CD4-positive, alpha-beta T cell treated with Interleukin-21 for 1 hour (primary cell): ENCODE measurements at places on chromosomes 7 and 10.
A peak's percentile ranks its signal among the peaks of the same experiment; 100 is the strongest.

DNA sequence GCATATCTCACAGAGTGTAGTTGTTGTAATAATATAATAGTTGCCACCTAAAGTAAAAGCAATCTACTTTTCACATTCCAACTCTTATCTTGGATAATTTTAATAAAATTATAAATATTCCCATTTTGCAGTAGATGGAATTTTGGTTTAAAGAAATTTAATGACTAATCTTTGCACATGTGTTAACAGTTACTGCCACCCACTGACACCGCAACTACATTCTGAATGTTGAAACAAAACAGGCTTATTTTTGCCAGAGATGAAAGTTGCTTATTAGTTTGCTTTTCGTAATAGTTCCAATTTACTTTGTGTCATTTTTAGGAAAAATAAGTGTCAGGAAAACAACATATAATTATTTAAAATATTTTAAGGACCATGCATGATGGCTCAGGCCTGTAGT, 557.5 kb upstream of the PCDH15 start:
- DNase-seq, result no peak

GRCh38 chr10:15461353-15462108, 90.4 kb upstream of the FAM171A1 start:
- DNase-seq, result no peak

DNA sequence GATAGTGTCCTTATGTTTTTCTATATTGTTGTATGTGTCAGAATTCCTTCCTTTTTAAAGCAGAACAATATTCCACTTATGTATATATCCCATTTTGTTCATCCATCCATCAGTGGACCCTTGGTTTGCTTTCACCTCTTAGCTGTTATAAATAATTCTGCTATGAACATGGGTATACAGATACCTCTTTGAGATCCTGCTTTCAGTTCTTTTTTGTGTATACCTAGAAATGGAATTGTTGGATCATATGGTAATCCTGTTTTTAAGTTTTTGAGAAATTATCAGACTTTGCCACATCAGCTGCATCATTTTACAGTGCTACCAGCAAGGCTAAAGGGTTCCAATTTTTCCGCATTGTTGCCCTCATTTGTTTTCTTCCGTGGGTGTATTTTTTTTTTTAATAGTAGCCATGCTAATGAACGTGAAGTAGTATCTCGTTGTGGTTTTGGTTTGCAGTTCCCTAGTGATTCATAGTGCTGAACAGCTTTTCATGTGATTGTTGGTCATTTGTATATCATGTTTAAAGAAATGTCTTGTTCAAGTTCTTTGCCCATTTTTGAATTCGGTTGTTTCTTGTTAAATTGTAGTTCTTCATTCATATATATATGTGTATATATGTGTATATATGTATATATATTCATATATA, 87.8 kb downstream of the LCOR start:
- DNase-seq, result no peak

- peak; percentile 4 for DNase-seq
These were observed 29.9 kb downstream of the ADRB1 start for GRCh38 chr10:114073395-114074186.

- no peak for DNase-seq
These were observed 598.3 kb downstream of the SUGCT start for GRCh38 chr7:40733114-40733513.

DNA sequence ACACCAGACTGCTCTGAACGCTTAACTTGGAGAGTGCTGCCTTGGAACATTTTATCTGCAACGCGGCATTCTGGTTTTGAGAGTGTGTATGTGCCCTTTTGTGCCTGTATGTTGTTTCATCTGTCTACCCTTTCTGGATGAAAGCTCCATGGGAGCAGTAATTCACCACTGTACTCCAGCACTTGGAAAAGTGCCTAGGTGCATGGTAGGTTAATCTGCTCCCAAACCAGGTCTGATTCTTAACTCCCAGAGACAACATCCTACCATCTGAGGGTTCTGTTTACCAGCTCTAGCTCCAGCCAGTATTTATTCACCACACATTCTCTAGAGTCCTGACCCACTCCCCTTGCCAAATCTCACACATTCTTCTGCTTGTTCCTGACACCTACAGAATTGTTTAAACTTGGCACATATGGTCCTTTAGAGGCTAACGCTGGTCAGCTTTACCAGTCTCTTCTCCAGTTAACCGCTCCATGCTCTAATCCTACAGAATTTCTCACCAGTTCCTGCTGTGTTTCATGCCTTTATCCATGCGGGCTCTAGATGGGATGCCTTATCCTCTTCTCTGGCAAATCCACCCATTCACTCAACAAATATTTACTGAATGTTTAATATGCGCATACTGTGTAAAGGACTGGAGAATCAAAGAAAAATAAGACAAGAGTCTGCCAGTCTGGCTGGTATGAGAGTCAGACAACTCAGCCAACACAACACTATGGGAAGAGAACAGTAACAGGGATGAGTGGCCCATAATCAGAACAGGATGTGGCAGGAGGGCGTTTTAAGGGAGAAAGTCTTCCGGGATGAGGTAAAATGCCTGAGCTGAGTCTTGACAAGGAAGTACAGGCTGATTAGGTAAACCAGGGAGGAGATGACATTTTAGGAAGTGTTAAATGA, 46.3 kb downstream of the MTPN start:
- no peak for DNase-seq

GRCh38 chr10:409408-410040, 274.3 kb downstream of the ZMYND11 start:
- no peak for DNase-seq

GRCh38 chr10:119691726-119692125, 34.1 kb upstream of the INPP5F start:
- no peak for DNase-seq

GRCh38 chr10:98098247-98098646, 36.2 kb upstream of the R3HCC1L start:
- DNase-seq, result no peak

GRCh38 chr7:97081521-97082300, 35.8 kb upstream of the SDHAF3 start:
- DNase-seq, result no peak

DNA sequence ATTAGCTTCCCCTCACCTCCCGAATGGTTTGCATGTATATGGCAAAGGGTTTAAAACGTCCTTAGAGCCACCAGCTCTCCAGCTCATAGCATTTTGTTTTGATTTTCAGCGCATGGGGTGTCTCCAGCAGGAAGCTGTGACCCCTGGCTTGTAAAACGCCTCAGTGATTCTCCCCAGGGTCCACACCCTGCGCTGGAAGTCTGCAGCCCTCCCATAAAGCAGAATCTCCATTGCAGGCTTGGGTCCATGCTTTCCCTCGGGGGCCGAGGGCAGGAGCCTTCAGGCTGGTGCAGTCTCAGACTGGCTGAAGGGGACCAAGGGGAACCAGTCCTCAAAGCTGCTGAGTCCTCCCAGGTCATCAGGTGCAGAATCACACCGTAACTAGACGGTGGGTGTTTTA, 109.7 kb downstream of the VIPR2 start:
- no peak for DNase-seq

DNA sequence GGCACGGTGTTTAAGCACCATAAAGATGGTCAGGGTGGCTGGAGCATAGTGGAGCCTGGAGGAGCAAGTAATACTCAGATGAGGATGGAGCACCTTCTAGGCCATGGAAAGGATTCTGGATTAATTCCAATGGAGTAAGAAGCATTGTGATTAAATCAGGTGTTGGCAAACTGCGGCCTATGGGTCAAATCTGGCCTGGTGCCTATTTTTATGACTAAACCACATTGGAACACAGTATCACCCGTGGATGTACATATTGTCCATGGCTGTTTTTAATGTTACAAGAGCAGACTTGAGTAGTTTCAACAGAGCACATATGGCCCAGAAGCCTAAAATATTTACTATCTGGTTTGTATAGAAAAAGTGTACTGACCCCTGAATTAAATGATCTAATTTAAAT, 49.9 kb upstream of the TMEM248 start:
- DNase-seq, result no peak

DNA sequence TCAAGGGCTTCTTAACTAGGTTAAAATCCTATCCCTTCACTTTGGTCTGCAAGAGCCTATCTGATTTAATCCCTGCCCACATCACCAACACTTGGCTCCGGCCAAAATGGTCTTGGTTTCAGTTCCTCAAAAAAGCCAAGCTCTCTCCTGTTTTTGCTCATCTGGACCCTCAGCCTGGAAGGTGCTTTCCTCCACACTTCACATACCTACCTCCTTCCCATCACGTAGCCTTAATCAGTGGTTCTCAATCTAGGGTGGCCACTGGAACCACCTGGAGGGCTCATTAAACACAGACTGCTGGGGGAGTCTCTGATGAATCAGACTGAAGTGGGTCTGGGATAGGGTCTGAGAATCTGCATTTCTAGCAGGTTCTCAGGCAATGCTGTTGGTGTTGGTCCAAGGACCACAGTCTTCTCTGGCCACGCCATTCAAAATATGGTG, 227.0 kb upstream of the AOAH start:
- no peak for DNase-seq

DNA sequence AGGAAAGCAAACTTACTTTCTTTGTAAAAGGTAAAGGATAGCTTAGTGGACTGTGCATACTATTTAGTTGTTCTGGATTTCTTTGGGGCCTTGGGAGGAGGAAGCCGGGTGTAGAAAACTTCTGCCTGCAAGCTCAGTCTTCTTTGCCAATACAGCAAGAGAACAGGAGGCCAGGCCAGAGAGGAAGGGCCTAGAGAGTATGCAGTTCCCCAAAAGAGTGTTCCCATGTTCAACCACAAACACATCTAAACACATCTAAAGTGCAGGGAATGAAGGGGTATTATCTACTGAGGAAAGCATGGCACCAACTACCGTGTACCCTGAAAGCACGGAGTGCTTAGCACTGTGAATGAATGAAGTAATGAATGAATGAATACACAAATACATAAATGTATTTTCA, 11.0 kb downstream of the KIAA1217 start:
- DNase-seq, result no peak

GRCh38 chr7:131550846-131551245, 5.6 kb downstream of the PODXL start:
- no peak for DNase-seq

DNA sequence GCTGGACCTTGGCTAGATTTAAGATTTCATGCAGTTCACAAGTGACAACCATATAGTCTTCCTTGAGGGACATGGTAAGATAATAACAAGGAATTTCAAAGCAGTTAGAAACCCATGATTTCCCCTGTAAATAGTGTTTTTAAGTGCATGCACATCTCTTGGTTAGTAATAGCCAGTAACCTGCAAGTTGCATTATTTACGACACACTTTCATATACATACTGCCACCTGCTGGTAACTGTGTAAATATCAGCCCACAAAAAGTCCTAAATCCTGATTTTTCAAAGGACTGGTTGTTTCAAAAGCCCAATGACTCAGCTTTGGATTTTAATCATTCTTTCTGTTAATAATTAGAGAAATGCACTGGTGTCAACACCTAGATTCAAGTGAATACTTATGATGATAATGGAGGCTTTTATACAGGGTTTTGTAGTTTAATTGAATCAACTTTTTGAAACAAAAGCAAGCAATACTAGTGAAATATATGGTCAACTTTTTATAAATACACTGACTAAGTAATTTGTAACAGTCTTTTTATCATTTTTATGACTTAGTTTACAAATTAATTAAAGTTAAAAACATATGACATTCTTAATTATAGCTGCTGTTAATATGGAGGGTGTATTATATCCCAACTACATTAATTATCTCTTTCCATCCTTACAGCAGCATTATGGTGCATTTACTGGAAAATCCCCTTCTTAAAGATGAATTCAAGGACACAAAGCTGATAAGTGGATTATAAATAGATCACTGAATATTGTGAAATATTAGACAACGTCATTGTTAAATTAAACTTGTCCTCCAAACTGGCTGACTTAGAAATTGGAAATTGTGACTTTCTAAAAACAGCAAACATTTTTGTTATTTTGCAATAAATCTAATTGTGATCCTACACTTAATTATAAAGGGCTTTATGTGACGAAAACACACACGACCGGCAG, 367.7 kb upstream of the SEMA3D start:
- peak; percentile 10 for DNase-seq

GRCh38 chr7:50502947-50503346, 52.8 kb upstream of the FIGNL1 start:
- no peak for DNase-seq

DNA sequence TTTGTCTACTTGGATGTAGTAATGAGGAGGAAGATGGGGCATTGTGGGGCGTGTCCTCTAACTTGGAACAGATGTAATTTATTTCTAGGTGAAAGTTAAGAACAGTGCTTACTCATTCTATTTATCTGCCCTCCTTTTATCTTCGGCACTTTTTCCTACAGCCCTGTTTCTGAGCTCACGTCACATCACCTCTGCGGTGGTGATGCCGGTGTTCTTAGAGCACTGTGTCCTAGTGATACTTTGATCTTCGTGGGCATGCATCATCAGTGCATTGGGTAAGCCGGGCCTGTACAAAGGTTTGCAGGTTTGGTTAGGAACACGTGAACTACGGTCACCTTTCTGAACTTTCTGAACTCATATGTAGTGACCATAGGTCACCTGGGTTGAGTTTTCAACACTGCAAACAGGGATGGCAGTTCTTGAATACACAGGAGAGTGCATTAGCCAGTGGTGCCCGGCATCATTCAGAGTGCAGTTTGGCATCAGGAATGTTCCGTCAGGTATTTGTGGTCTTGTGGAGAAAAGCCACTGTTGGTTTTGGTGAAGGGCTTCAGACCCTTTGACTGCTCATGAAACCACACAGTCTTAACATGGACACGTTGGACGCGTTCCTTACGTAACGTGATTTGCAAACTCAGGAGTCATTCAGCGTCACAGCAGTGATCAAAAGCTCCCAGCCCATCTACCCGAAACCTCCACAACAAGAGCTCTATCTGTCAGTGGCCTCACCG, 5.6 kb downstream of the POR start:
- DNase-seq, result no peak

DNA sequence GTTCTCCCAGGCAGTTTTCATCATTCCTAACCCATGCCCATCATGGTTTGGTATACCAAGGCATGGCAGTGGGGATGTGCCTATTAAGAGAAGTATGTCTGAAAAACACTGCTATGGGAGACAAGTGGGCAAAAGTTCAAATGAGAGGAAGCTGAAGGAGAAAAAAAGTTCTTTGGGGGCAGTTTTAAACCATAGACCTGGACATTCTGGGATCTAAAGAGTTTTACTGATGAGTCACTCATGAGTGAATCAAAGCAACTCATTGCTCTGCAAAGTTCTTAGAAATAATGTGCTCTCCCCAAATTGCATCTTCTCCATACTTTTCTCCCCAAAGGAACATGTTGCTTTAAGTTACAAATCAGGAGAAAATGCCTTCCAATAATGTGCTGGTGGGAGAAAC, 256.9 kb upstream of the MTPN start:
- DNase-seq, result no peak
